ENCODE measurements at places on chromosomes 4 and X.

- no peak for DNase-seq
These were observed 35.5 kb upstream of the UGT2B7 start for GRCh38 chr4:69060651-69061308.

- DNase-seq, result no peak
These were observed 5.7 kb downstream of the SMIM20 start for GRCh38 chr4:25919676-25920075.

- no peak for DNase-seq
These were observed 8.8 kb downstream of the TAPT1 start for GRCh38 chr4:16217300-16218051.

DNA sequence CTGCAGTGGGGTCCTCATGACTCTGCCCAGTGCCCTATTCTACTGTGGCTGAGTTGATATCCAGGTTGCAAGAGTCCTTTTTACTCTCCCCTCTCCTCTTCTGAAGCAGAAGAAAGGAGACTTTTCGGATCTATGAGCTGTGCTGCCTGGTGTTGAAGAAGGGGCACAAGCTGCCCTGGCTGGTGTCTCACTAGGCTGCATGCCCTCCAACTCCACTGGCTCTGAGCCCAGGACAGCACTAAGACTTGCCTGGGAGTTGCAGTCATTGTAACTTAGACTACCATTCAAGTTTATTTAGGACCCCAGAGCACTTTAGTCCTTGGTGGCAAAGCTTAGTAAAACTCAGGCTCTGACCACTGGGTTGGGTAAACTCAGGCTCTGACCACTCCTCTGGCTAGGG lies 89.4 kb downstream of the GABRB1 start:
- DNase-seq, result no peak

DNA sequence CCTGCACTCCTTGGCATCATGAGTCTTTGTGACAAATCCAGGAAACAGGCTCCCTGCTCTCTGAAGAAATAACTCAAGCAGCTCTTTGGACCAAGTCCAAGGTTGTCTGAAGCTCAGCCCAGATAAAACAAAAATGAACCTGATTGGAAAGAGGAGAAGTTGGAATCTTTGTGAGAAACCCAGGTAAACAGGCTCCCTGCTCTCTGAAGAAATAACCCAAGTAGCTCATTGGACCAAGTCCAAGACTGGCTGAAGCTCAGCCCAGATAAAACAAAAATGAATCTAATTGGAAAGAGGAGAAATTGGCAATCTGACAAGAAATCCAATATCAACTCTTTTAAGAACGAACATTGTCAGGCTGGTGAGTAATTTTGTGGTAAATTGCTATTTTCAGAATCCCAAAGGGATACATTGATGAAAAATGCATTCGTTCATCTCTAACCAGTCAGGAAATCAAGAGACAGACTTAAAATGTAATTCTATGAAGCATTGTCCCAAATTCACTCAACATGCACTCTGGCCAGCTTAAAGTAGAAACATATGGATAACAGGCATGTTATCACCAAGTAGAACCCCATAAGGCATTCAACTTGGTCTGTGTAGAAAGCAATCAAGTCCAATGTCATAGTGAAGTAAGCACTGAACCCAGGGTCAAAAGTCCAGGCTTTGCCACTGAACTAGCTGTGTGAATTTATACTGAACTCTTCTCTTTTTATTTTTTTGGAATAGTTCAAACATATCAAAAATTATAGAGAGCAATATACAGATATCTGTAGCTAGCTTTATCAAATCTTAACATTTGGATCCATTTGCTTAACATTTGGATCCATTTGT lies 16.8 kb upstream of the NFXL1 start:
- DNase-seq, result no peak

- no peak for DNase-seq
These were observed 48.1 kb downstream of the WWC2 start for GRCh38 chr4:183147196-183147595.

DNA sequence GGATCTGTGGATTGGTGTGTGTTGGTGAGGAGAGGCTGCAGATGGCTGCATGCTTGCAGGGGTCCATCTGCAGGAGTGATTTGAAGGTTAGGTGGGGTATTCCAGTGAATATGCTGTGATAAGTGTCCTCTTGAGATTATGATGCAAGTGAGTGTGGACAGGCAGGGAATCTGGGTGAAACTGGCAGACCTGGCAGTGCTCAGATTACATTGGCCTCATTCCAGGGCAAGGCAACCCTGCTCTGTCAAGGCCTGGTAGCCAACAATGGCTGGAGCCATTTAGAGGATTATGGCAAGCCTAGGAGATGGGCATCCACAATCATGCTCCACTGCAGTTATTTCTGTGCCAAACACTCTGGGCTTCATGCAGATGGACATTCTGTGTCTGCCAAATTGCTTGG lies 113.9 kb downstream of the RTL3 start:
- DNase-seq, result no peak

- no peak for DNase-seq
These were observed 42.7 kb upstream of the RASSF6 start for GRCh38 chr4:73662709-73663546.

DNA sequence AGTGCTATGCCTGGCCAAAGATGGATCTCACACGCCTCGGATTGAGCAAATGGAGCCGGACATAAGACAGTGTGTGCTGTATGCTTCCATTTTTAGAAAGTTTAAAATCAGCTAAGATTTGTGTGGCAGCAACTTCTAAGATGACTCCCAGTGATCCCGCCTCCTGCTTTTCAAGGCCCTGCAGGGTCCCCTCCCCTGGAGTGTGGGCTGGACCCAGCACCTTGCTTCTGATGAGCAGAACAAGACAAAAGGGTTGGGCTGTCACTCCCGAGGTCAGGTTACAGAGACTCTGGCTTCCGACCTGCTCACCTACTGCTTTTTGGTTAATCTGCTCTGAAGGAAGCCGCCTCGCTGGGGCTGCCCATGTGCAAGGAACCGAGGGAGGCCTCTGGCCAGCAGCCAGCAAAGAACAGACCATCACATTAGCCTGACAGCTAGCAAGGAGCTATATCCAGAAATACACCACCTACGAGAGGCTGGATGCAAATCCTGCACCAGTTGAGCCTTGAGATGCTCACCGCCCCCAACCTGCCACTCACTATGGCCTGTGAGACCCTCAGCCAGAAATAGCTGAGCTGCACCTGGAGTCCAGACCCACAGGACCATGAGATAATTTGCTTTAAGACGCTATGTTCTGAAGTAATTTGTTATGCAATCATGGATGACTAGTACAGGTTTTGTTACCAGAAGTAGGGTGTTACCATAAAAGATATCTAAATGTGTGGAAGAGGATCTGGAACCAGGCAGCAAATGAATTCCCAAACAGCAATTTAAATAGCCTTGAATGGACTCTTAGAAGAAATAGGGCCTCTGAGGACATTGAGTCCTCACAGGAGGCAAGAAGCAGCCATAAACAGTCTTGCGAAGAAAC lies 47.6 kb downstream of the CRMP1 start:
- no peak for DNase-seq

DNA sequence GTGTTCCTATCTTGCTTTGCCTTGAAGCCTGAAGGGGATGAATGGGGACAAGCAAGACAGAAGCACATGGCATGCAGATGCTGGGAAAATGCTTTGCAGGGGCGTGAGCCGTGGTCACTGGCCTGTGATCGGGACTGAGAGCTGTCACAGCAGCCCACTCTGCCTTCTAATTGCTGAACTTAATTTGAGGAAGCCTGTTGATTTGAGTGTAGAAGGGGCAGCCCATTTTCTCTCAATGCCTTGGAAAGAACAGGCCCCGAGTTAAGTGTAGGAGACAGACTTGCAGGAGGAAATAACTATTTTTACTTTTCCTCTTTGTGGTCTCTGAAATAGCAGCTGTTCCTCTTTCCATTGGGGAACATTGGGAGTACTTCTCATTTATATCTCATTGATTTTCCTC lies 26.1 kb upstream of the TBC1D1 start:
- no peak for DNase-seq
